Activated CD4-positive, alpha-beta T cell treated with anti-CD3 and anti-CD28 coated beads, Interleukin-2, amount 50 U/mL, for 48 hours (primary cell): ENCODE measurements at places on chromosomes 5 and 9.

- DNase-seq, result peak; percentile 20
Observed at GRCh38 chr9:17531642-17532254, 47.1 kb upstream of the SH3GL2 start.

DNA sequence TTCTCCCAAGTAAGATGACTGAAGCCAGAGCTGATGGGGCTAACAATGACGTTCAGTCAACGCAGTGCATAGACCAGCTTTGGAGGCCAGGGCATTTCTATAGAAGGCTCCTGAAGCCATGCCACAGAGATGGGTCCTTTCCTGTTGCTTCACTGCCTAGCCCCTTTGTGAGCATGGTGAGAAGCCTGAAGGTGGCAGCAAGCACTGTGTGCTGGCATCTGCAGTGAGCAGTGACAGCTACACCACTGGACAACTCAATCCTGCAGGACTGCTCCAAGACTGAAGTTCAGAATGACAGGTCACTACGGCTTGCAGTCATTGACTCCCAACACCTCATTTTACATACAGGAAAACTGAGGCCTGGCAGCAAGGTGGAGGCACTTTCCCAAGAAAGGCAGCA, 229.0 kb downstream of the TSSK1B start:
- no peak for DNase-seq

GRCh38 chr9:136351252-136351800, 12.2 kb downstream of the DNLZ start:
- no peak for DNase-seq

GRCh38 chr5:167307042-167307441, 984.4 kb upstream of the WWC1 start:
- DNase-seq, result no peak

DNA sequence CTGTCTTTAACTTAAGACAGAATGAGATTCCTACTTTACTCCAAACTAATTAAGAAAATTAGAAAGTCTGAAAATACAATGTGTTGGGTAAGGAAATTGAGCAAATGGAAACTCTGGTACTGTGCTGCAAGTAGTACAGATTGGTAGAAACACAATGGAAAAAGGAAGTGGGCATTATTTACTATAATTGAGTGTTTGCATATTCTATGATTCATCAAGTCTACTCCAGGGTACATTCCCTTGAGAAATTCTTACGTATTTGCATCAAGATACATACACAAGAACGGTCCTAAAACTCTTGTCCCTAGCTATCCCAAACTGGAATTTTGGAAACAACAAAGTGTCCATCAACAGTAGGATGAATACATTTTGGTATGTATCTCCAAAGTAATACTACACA, 123.5 kb upstream of the TARS1 start:
- DNase-seq, result no peak
